ENCODE measurements at places on chromosomes 1 and 21.

- no peak for DNase-seq
Measured at GRCh38 chr1:31583995-31584868, 7.9 kb downstream of the TINAGL1 start.

DNA sequence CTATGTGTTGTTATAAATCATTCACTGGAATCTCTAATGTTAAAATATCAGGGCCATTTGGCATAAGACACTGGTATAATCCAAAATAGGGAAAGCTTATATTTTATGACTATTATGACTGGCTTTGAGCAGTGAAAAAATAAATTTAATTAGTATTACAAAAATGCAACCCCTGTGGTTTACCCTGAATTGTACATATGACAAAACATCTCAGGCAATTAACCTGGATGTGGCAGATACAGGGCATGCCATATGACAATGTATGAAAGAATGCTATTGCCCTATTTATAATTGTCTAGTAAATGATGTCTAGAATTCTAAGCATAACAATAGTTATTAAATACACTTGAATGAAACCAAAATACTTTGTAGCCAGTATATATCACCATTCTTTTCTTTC, 532.5 kb upstream of the ADGRL4 start:
- DNase-seq = no peak

GRCh38 chr1:192730198-192730597, 78.6 kb upstream of the RGS2 start:
- no peak for DNase-seq

DNA sequence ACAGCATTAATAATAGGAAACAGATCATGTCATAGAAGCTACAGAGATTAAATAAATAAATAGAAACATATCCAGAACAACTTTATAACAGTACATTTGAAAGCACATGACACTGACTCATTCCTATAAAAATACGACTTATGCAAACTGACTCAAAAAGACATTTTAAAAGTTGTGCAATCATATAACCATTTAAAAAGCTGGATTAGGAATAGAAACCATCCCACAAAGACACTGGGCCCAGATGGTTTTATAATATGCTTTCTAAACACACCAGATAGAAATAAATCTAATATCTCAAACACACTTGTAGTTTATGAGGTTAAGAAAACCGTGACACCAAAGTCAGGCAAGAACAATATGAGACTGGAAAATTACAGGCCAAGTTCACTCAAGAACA, 47.6 kb downstream of the MATN1 start:
- no peak for DNase-seq

- no peak for DNase-seq
Measured at GRCh38 chr1:200224315-200224714, 185.5 kb downstream of the ZNF281 start.

GRCh38 chr1:210294999-210295745, 33.5 kb upstream of the HHAT start:
- DNase-seq = no peak

DNA sequence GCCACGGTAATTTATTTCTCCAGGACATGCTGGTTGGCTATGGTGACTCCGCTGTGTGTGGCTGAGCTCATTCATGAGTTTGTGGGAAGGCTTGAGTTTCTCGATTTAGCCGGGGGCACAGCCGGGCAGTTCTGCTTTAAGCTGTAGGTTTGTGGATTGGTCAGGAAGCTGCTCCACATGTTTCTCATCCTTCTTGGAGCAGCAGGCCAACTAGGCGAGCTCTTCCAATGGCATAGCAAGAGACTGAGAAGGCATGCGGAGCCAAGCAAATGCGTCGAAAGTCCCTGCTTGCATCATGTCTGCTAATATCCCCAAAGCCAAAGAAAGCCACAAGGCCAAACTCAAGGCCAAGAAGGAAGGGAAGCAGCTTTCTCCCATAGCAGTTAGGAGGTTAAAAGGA, 71.6 kb upstream of the GREM2 start:
- DNase-seq = no peak

DNA sequence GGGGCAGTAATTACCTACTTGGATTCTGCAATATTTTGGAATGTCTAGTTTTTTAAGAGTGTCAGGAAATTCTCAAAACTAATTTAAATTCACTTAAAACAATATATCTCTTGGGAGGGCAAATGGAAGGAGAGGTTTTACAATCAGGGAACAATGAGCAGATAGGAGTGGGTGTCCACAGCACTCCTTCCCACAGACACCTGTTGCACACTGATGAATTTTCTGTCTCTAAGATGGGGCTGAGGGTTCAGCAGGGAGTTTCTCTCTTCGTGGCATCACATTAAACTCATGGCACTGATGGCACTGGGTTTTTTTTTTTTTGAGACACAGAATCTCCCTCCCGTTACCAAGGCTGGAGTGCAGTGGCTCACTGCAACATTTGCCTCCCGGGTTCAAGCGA, 5.5 kb downstream of the PHF13 start:
- DNase-seq = no peak

- DNase-seq = no peak
Measured at GRCh38 chr1:90591970-90592356, 125.1 kb downstream of the BARHL2 start.

DNA sequence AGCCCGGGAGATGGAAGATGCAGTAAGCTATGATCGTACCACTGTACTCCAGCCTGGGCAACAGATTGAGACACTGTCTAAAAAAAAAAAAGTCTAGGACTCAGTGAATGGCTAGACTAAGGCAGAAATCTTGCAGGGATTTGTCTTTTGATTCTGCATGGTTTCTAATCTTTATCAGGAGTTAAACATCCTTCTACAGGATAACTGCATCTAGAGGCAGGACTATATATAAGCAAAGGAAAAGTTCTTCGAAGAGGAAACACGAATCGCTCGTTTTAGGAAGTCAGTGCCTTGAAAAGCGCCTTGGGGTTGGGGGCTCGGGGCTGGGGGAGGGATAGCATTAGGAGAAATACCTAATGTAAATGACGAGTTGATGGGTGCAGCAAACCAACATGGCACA, 602 bp upstream of the UFC1 start:
- no peak for DNase-seq

- DNase-seq = no peak
Measured at GRCh38 chr1:183776731-183777130, 28.2 kb upstream of the RGL1 start.

DNA sequence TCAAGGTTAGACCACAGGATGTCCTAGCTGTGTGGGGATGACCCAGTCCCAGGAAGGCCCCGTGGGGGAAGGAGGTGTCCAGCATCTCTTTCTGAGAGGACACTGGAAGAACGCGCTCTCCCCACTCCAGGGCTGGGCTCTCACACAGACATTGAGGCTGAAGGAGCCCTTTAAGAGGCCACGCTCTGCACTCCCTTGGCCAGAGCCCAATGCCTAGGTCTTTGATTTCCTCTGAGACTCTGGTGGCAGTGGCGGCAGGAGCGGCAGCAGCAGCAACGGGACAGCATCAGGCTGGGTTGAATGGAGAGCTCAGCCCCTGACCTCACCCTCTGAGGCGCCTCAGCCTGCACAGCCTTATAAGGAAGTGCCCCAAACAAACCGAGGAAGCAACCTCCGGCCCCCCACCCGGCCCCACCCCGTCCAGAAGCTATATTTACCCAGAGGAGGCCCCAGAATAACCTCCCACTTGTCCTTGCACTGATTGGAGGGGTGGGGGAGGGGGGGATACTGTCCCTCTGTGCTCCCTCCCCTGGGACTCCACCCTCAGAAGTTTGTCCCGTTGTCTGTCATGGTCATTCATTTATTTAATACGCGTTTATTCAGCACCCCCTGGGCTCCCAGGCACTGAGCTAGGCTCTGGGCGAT, 12.3 kb downstream of the NES start:
- no peak for DNase-seq

- DNase-seq = no peak
Measured at GRCh38 chr1:54329312-54330003, 76.7 kb downstream of the SSBP3 start.

DNA sequence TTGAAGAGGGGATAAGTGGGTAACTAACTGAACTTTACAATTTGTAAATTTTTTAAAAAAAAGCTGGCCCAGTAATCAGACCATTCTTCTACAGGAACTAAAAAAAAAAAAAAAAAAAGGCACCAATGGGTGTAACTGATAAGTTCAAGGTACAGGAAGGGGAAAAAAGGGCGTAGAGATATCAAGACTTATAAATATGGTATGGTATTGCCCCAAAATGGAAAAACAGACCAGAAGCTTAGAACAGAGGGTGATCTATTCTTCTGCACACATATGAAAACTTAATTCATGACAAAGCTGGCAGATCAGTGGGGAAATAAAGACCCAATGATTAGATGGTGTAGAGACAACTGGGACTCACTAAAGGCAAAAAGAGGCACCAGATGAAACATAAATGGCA, 58.9 kb downstream of the LHX4 start:
- no peak for DNase-seq

GRCh38 chr21:36065497-36066036, 4.3 kb upstream of the CBR1 start:
- DNase-seq = no peak

- DNase-seq = no peak
Measured at GRCh38 chr1:234986750-234987414, 141.8 kb downstream of the TOMM20 start.

GRCh38 chr1:66438501-66438900, 95.5 kb upstream of the SGIP1 start:
- DNase-seq = no peak

DNA sequence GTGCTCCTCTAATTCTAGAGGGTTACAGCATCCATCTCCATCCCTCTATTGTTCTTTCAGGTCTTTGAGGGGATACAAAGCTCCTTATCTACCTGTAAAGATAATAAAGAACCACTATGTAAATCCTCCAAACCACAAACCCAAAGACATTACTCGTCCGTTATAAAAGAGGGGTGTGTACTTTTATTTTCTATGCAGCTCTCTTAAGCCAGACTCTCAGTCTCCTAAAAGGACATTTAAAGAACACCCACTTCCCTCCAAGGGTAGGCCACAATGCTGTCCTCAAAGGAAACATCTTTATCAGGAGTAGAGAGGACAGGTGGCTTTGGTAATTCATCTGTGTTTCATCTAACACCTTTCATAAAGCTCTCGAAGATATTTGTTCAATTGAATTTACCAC, 67.9 kb upstream of the DYNLT5 start:
- no peak for DNase-seq

DNA sequence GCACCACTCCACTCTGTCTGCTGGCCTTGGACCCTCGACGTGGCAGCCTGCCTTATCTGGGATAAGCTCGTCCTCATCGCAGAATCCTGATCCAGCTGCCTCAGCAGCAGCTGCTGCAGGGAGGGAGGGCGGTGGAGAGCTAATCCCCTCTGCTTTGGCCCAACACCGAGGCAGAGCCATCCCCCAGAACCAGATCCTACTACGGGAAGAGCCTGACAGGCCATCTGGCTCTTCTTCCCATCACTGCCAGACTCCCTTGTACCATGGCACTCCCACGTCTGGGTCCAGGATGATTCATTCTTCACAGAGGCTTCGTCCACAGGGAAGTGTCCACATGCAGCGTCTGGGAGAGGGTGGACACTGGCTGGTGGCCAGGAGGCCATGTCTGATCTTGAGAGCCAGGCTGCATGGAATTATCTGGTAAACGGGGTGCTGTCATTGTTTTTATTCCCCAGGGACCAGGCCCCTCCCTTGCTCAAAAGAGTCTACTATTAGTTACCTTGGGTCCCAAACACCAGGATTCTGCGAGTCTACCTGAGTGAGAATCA, 14.6 kb upstream of the PKP1 start:
- DNase-seq = no peak

DNA sequence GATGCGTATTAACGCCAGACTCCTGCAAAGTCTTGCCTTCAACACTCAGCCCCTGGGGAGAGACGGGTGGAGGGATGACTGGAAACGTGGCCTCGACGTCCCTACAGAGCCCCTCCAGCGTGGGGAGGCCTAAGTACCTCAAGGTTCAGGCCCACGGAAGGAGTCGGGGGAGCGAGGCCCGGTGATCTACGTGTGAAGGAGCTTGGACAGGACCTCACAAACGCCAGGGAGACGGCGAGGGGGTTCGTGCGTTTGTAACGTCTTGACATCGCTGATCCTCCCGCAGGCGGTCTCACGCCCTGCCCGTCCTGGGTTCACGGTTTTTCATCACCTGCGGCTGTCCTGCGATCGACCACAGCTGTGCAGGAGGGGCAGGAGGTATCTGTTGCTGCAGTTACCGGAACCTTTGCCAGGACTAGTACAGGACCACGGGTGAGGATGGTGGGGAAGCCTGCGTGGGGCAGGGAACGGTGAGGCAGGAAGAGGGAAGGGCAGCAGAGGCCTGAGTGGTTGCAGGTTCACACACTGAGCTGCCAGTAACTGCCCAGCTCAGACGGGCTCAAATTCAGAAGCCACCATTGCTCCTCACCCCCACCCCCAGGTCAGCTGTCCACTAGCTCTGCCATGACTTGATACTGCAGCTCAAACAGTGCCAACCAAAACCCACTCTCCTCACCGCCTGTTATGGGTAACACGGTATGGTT, 889 bp upstream of the CCNL2 start:
- no peak for DNase-seq

DNA sequence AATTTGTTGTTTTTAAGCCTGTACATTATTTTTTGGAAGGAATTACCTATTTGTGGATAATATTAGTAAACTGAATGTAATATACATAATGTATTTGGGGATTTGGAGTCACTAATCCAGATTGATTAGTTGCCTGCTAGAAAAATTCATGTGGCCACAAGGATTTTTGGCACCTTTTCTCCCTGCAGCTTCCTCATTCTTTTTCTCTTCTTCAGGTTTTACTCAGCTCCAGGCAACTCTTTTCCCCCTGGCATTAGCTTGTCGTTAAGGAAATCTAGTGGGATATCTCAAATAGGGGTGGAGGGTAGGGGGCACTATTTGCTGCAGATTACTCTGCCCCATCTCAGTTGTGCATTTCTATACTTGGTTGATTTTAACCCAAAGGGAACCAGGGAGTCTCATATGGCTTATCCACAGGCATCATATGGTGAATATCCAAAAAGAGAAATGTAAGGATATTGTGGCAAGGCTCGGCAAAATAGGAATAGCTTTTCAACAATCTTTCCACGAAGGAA, 203.1 kb downstream of the NFIA start:
- no peak for DNase-seq

- DNase-seq = no peak
Measured at GRCh38 chr1:30747033-30748008, 10.3 kb downstream of the LAPTM5 start.

- DNase-seq = no peak
Measured at GRCh38 chr1:67834246-67834877, 1.1 kb upstream of the GNG12 start.

GRCh38 chr1:38783640-38784229, 75.8 kb downstream of the RRAGC start:
- no peak for DNase-seq

GRCh38 chr1:198977909-198978308, 339.1 kb downstream of the PTPRC start:
- DNase-seq = no peak

DNA sequence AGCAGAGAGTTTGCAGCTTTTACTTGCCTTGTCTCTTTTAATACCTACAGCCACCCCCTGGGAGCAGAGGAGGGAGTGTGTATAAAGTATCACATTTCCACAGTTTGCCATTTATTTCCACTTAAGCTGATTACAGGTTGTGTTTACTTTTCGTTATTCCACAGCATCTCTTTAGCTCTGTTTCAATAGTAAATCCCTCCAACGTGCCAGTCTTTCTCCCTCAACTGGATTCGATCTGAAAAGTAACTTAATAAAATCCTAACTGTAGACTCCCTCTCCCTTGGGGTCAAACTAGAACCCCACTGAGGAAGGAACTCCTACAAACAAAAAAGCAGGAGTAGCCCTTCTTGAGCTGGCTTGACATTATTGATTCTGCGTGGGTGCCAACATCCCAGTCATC, 3.1 kb upstream of the FCGR2A start:
- DNase-seq = no peak

GRCh38 chr1:117753652-117754051, 147.8 kb downstream of the TENT5C start:
- no peak for DNase-seq
